Ureter (tissue), 1 donor: ENCODE measurements at places on chromosomes 7 and 10.

DNA sequence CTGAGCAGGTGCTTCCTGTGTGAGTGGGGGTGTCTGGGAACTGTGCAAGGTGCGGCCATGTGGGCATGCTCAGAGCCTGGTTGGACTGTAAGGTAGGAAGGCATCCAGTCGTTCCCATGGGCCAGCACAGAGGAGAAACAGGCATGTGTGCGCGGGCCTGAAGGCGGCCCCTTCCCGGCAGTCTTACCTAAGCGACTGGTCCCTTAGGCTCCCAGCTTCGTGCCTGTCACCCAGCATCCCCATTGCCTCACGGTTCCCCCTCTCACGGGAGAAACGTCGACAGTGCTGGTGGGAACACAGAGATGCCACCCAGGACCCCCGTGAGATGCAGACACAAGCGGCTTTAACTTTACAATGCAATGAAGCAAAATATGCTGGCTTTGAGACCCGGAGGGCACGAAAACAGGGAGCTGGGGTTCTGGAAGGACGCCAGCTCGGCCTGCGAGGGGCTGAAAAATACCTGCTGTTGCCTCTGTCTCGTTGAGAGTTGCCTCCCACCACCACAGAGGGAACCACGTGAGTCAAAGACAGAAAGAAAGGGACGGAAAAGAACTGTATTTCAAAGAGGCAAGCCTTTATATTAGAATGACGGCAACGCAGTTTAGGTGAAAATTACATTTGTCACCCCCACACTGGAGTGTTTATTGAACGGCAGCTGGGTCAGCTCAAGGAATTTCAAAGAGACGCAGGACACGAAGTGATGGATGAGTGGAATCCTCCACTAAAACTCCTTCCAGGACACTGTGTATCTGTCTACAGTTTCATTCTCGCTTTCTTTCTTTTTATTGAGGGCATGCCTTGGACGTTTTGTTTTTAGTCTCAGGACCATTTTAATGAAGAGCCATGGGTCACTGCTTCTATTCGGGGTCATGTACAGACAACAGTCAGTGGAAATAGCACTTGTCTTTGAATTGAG is 128.4 kb downstream of the DNAJB6 start:
- no peak for DNase-seq

- no peak for DNase-seq
These were observed 132.7 kb downstream of the CNTNAP2 start for GRCh38 chr7:146249272-146249671.

DNA sequence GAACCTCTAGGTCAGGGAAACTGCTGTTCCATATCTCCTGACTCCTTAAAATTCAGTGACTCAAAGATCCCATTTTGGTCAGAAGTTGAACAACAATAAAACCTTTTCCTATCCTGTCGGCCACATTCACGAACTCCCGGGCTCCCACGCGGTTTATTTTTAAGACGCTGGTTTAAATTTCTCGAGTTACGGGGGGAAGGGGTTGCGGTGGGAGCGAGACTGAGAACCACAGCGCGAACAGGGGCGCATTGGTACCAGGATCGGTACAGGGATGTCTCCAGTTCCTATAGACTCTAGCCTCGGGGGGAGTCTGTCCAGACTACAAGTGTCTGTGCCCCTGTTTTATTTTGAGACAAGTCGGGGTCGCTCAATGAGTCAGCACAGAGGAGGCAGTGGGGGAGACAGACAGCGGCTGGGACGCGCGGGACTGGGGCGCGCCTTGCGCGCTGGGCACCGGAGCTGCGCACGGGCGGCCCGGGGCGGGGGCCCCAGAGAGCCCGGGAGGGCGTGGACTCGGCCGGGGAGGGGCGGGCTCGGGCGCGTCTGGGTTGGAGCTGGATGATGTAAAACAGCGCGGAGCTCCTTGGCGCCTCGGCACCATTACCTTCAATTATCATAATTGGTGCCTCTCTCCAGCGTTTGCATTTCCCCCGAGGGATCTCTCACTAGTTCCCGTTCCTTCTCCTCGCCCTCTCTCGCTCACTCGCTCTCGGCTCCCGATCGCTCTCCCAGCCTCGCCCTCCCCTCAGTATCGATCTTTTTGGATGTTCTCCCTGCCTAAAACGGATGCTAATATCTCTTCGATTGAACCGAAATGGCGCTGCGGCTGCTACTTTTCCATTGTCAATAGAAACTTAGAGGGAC is 8.7 kb upstream of the BAMBI start:
- peak; percentile 70 for DNase-seq

- DNase-seq: no peak
These were observed 1.8 kb downstream of the HOXA2 start for GRCh38 chr7:27100694-27101170.

DNA sequence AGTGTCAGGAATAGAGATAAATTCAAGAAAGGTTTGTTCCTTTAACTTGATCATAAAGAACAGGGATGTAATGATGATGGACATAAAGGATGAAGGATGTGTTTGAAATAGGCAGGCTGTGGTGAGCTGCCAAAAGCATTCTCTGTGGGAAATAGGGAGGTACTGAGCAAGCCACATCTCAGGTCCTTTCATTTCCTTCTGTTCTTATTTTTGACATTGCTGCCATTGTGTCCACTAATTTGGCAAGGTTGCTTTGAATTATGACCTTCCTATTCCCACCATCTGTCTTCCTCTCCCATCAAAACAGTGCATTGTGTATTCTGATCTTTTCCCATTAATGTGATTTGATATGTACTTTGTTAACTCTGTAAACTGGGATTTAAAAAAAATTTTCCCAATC is 9.4 kb downstream of the SCRN1 start:
- no peak for DNase-seq

DNA sequence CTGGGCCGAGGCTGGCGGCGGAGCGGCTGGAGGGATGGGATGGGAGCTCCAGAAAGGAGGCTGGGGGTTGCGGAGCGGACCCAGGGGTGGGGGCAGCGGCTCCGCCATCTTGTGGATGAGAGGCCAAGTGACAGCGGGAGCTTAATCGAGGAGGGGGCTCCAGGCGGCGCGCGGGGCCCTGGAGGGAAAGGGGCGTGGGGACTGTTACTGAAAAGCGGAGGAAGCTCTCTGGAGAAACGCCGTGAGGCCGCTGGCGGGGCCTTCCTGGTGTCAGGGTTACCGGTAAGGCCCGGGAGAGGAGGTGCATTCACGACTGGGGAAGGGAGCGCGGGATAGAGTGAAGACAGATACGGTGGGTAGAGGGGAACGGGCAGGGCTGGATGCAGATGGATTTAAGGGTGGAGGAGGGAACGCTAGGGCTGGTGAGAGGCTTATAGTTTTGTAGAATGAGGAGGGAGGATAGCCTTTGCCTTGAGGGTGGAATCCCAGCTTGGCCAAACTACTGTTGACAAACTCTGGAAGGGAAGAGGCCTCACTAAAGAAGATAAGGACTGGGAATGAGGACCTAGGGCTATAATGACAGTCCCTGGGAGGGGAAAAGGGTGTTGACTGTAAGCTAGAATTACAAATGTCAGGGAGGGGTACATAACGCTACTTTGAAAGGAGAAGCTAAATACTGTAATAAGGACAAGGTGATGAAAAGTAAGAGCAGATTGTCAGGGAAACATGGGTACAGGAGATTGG is 535 bp downstream of the BTRC start:
- peak; percentile 64 for DNase-seq

- DNase-seq: no peak
These were observed 77.9 kb downstream of the ARHGAP21 start for GRCh38 chr10:24645784-24646183.

- DNase-seq: no peak
These were observed at the start of gene SLC26A4 for GRCh38 chr7:107660381-107661080. TSS of gene SLC26A4 (plus strand) at chr7:107660828. CDS start at chr7:107661642, 814 bp downstream.

DNA sequence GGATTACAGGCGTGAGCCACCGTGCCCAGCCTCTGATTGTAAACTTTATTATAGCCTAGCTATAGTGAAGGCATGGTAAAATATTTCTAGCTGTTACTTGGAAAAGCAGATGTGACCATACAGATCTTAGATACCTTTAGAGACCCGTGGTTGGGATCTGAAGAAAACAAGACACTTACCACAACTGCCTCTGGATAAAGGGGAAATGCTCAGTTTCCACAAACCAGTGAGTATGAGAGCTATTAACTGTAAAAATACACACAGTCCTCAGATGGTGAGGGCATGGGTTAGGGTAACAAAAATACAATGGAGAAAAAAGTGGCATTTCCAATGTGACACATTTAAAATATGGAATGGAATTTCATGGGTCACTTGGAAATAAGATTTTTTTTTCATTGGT is 63.0 kb downstream of the ZNF438 start:
- DNase-seq: no peak

DNA sequence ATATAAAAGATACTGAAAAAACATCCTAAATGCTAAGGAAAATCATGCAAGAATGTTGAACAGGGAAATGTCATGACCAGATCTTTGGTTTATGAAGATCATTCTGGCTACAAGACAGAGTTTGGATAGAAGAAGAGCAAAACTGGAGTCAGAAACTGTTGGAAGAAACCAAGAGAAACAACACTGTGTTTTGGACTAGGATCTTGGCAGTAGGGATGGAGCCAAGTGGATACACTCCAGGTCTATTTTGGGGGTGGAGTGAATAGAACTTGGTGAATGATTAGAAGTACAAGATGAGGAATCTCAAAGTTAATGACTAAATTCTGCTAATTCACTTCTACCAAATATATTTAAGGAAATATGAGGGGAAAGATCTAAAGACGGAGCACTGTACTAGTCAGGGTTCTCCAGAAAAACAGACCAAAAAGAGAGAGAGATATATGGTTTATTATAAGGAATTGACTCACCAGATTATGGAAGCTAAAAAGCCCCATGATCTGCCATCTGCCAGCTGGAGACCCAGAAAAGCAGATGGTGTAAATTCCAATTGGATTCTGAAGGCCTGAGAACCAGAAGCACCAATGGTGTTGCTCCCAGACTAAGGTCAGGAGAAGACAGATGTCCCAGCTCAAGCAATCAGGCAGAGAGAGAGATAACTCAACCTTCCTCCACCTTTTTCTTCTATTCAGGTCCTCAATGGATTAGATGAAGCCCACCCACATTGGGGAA is 254.9 kb downstream of the TRIL start:
- no peak for DNase-seq

- DNase-seq: no peak
These were observed 8.5 kb upstream of the FLNC start for GRCh38 chr7:128821724-128822123.

GRCh38 chr7:44327981-44328380 is 2.6 kb upstream of the CAMK2B start:
- no peak for DNase-seq

DNA sequence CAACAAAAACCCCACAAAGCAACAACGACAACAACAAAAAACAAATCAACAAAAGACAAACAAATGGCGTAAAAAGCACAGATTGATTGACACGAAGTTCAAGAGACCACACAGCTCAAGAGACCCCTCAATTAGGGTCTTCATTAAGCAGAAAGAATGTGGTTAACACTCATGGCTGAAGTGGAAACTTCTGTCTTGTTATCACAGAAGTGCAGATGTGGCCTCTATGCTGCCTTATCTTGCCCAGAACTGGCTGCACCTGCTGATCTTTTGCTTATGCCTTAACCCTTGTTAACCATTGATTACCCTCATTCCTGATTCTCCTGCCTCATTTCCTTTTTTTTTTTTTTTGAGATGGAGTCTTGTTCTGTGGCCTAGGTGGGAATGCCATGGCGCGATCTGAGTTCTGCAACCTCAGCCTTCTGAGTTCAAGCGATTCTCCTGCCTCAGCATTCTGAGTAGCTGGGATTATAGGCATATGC is 3.5 kb upstream of the DAGLB start:
- DNase-seq: no peak

- DNase-seq: no peak
These were observed 23.3 kb downstream of the ADAP1 start for GRCh38 chr7:930975-931758.

DNA sequence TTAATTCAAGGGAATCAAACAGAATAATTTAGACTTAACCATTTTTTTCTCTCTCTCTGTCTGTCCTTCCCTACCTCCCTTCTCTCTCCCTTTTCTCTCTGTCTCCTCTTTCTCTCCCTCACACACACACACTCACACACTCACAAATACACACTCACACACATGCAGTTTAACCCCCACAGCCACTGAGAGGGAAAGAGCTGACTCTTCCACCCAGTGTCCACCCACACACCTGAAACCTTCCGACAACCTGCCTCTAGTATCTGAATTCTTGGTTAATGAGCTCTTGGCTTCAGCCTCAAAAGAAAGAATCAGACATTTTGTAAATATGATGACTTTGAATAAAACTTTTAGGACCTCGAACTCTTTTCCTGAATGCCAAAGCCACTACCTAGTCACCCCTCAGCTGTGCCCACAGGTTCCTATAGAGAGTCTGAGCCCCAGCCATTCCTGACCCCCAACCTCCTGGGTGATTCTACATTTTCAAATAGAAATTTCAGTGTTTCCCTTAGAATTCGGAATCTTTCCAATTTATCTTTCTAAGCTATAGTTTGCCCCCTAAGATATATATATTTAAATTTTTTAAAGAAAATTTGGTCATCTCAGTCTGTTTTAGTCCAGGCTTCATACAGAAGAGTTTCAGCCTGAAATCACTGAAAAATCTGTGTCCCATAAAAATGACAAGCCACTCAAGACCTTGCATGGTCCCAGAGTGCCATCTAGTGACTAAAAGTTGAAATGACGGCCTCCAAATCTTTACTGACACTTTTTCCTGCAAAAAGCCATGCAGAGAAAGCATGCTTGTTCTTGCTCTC is 202.8 kb downstream of the IPMK start:
- DNase-seq: no peak

DNA sequence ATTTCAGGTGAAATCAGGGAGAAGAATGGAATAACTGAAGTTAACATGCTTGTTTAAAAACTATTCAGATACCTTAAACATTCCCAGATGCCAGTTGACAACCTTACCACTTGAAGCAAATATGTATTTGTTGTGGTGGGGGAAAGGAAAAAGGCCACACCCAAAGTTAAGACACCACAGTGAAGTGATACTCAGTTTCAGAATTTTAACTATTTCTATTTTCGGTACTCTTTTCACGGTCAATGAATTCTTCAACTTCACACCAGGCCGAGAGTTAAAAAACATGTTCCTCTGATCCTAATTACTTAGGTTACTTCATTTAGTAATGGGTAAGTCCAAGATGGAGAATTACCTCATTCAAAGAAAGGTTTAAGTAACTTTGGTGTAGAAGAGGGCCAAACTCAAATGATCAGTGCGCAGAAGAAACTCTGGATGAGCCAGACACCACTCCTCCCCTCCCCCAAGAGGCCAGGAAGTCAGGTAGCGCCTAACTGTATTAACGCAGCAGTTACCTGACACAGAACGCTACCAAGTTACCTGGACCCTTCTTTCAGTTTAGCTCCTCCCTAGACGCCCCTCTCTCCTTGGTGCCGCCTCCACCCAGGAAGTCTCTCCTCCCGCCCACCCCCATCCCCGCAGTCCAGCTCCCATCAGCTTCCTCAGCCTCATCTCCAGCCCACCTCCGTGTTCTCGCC is 700 bp downstream of the MTPN start:
- DNase-seq: no peak
